ENCODE measurements at places on chromosomes 7 and 10.

GRCh38 chr7:27491534-27491933 is 171.1 kb downstream of the HIBADH start:
- DNase-seq: no peak

- no peak for DNase-seq
Measured at GRCh38 chr10:73577788-73578187, 13.4 kb downstream of the USP54 start.

GRCh38 chr7:137597856-137598255 is 248.9 kb downstream of the DGKI start:
- no peak for DNase-seq

GRCh38 chr10:86962136-86962980 is 4.0 kb downstream of the SNCG start:
- no peak for DNase-seq

DNA sequence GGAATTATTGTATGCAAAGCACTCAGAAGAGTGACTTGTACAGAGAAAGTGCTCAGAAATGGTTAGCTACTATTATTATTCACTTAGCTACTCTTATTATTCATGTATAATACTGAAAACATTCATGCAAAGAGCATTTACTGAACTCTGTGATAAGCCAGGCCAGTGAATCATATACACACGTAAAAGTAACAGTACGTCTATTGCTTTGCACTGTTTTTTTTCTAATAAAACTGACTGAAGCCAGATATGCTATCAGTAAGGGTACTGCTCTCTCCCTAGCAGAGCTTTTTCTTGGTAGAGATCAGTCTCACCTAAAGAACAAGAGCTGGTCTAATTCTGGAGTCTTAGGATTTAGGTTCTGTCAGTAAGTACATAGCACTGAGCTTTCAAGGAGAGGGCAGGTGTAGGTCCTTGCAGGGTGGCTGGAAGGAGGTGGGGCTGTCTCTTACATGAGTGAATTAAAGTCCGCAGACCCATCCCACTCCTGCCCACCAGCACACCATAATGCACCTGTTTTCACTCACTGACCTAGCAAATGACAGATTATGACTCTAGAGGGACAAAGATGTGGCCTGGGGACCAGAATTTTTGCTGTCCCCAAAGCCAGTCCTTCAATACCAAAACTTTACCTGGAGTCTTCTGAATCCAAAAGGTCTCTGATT is 145.9 kb downstream of the ARID5B start:
- DNase-seq: no peak

GRCh38 chr7:80720146-80720545 is 81.7 kb downstream of the CD36 start:
- DNase-seq: no peak

- DNase-seq: no peak
Measured at GRCh38 chr10:98513704-98514103, 67.0 kb upstream of the HPS1 start.

- DNase-seq: no peak
Measured at GRCh38 chr10:48759113-48759901, 74.6 kb downstream of the WDFY4 start.

DNA sequence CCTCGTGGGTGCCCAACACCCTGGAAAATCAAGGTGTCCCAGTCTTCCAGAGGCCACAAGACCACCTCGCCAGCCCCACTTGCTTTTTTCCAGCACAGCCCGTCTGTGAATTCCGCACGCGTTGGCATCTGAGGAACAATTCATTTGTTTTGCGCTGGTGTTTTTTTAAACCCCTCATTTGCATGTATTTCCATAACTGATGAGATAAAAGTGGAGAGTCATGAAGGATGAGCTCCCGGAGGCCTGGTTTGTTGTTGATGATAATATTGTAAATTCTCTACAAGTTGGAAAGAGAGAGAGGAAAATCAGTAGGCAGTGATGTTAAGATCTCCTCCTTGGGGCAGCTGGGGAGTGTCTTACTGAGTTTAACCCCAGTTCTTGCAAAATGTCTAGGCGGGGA is 34.6 kb downstream of the SLC29A3 start:
- DNase-seq: no peak

GRCh38 chr10:100020886-100021253 is 11.1 kb upstream of the DNMBP start:
- no peak for DNase-seq

GRCh38 chr7:70630818-70631457 is 501.0 kb upstream of the GALNT17 start:
- DNase-seq: no peak

- no peak for DNase-seq
Measured at GRCh38 chr7:102321351-102322201, 34.7 kb downstream of the SPDYE6 start.

GRCh38 chr7:11750191-11750590 is 81.8 kb downstream of the THSD7A start:
- no peak for DNase-seq

GRCh38 chr10:117360016-117360415 is 15.2 kb downstream of the PDZD8 start:
- DNase-seq: no peak

DNA sequence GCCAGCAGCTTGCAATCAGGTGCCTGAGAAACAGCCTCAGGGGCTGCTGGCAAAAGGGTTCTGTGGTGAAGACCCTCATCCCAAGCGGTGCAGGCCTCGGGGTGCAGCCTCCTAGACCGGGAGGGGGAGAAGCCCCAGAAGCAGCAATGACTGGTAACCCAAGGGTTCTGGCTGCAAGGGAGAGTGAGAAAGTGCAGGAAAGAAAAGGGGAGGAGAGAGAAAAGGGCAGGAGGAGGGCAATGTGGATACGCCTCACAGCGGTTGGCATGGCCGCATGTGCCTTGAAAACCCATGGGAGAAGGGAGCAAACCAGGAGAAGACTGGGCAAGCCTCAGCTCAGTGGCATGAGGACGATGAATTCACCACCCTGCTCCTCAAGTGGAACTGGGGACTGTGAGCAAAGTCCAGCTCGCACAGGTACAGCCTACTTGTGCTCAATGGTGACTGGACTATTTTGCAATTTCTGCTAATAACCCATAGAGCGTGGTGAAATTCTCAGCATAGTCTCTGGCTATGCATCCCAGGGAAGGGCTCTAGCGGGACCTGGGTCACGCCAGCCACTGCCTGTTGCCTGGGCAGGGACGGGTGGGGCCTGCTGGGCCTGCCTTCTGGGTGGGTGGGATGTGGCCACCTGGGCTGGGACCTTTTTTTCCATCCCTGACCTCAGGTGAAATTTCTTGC is 6.2 kb downstream of the CLRN3 start:
- DNase-seq: no peak

DNA sequence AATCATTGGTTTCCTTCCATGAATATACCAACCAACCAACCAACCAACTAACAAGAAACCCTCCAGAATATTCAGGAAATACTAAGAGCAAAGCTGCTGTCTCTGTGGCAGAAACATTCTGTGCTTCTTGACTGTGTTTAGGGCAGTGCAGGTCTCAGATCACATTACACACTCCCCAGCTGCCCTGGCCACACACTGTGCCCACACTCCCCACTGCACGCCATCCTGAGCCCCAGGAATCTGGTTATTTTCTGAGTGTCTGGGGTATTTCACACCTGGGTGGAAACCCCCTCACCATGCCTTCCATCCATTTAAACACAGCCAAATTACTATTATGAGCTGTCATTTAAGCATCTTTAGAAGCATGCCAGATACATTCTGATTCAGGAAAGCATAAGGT is 183.7 kb upstream of the ANK3 start:
- DNase-seq: no peak

- DNase-seq: no peak
Measured at GRCh38 chr7:55120074-55120473, 101.3 kb downstream of the EGFR start.
